C1 segment of cervical spinal cord (tissue), 14 donors: ENCODE measurements at places on chromosomes 7 and 10.

DNA sequence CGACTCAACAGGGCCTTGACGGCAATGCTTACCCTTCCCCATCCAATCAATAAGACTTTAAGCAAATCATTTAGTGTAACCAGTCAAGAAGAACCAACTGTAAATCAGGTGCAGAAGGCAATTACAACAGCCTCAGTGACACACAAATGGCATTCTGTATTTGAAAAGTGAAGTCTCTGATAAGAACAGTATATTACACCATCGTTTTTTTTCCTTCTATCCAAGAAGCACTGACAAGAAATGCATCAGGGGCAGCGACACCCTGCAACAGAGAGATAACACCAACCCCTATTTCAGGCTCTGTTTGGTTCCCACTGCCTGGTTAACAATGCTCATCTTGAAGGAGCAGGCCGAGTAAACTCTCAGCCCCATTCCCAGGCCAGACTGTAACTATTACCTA, 204.0 kb upstream of the AOAH start:
- no peak for DNase-seq

DNA sequence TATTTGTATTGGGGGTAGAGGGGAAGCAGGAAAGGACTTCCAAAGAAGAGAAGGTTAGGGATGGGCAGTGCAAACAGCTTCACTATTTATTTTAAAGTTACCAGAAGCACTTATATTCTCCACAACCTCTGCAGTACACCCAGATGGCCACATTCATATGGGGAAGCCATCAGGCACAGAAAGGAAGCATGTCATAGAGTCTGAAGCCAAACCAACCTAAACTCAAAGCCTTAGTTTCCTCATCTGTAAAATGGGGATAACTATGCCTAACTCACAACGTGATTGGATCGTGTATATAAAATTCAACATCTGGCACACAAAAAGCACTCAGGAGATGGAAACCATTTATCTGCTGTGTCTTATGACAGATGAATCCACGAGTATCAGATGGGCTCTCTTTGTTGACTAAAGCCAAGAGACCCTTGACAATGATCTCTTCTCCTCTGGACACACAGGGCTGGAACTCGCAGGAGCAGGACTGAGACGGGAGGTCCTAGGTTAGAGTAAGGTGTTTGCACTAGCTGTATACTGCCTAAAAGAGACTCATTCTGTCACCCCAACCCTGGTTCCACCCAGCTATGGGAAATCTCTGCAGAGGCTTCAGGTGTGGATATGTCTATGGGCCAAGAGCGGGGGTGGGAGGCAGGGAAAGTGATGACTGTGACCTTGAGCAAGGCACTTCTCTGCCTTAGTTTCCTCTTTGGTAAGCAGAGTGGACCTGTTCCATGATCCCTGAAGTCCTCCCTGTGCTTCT, 1.8 kb downstream of the KIAA1549 start:
- no peak for DNase-seq

DNA sequence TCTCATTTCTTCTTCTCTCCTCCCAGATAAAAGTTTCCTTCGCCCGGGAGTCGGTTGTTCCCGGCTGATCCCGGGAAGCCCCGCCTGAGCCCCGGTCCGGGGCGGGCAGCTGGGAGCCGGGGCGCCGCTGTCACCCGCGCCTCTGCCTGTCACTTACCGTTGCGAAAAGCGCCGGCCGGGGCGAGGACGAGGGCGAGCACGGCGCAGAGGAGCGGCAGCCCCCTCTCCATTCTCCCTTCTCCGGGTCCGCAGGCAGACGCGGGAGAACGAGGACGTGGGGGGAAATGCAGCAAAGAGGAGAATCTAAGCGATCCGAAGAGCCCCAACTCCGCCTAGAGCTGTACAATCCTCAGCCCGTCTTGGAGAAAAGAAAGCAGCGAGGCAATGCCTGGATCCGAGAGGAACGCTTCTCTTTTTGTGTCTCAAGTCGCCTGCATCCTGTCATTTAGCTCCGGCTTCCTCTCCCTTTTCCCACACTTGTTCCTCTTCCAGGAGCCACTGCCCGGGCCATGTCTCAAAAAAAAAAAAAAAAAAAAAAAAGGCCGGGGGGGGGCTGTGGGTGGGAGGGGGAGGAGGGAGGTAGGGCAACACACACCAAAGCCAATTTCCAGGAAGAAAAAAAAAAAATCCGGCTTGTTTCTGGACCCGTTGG, at the start of gene NRP1:
TSS of gene NRP1 (minus strand) at position 515 of the 652 bp plus-strand sequence. CDS start at position 230, 285 bp downstream.
- DNase-seq, result no peak

DNA sequence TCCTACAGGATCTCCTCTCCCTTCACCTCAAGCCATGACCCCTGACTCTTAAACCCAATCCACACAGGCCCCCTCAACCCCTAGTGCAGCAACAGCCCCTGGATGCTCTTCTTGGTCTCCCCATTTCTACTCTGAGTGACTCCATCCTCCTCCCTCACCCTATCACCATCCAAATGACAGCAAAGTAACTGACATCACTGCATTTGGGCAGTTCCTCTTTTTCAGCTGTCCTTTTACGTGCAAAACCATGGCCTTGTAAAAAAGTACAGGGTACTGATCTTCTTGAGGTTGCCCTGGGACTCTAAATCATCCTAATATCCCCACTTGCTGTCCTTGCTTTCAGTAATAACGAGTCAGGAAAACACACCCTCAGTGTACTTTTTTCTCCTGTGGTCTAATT, 454.9 kb downstream of the ADRA2A start:
- DNase-seq, result no peak

DNA sequence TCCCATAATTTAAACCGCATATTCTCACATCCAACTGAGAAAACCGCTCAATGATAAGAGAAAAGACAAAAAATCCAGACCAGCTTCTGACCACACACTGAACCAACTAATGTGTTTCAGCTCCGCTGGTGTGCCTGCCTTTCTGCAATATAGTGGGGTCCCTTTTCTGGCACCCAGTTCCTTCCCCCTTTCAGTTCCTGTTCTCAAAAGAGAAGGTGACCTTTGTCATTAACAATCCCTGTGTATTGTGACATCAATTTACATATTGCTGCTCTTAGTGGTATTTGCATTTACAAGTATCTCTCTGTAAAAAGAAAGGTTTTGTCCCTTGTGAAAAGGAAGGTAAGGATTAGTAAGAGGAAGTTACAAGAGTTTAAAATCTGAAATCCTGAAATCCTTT, 1.4 kb downstream of the PPP1R17 start:
- DNase-seq, result no peak

DNA sequence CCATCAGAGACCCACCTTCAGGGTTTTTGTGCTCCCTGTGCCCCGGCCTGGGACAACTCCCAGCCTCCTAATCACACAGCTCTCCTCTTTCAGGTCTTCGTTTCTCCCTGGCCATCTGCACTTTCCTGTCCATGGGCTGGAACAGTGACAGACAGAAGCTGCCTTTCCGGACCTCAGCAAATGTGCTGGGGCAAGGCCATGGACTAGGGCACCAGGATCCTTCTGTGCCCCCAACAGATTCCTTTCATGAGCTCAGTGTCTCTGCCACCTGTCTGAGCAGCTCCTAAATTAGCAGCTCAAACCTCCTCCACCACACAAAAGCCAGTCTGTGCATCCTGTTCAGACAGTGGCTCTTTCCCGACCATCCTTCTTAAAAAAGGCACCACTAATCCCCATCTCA, 41.9 kb upstream of the FRMD4A start:
- DNase-seq, result no peak

- DNase-seq, result peak; percentile 26
Observed at GRCh38 chr7:88480896-88481295, 174.2 kb upstream of the STEAP4 start.

GRCh38 chr10:77518241-77518909, 119.2 kb downstream of the KCNMA1 start:
- no peak for DNase-seq

GRCh38 chr10:17676919-17677318, 33.0 kb downstream of the STAM start:
- DNase-seq, result no peak

- DNase-seq, result no peak
Observed at GRCh38 chr7:24197852-24198251, 86.1 kb upstream of the NPY start.

GRCh38 chr7:153475239-153475638, 577.0 kb upstream of the DPP6 start:
- no peak for DNase-seq

DNA sequence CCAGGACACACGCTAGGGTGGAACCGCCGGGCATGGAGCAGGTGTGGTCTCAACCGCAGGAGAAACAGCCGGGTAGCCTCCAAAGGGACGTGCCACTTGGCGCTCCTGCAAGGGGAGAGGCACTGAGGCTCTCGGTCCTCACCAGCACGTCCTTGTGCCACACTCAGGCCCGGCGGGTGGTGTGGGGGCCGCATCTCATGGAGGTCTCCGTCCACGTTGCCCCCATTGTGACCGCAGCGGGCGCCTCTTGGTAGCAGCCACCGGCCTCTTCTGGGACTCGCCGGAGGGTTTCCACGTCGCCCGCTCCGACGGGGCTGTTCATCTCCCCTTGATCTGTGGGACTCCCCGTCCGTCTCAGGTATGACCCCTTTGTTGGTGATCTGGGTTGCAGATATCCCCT, 49.2 kb upstream of the ELFN1 start:
- DNase-seq, result no peak

DNA sequence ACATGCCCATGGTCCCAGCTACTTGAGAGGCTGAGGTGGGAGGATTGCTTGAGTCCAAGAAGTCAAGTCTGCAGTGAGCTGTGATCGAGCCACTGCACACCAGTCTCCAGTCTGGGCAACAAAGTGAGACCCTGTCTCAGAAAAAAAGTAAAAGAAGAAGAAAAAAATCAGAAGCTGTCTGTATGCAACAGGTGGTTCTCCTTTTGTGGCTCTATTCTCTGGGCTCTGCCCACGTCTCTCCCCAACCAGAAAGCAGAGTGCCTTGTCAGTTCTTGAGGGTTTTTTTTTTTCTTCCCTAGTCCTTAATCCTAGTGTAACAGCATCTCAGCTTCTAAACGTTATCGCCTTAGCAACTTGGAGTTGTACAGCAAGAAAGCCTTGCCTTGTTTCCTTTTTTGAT, 89.5 kb downstream of the PRKCQ start:
- no peak for DNase-seq

DNA sequence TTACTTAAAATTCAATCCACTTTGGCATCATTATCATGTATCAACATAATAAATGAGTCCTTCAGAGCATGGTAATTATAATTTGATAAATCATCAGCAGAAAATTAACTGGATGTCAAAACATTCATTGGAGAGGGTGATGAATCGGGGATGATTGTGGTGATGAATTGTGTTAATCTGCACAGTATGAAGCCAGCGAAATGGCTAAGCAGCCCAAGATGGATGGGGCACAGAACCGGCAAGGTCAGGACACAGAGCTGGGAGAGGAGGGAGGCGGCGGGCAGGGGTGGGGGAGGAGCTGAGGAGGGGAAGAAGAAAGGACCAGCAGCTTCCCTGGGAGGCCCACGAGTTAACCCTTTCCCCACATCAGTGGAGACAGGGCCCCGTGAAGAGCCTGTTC, 536.1 kb downstream of the LRMDA start:
- DNase-seq, result no peak

GRCh38 chr7:112748381-112748780, 41.8 kb downstream of the TMEM168 start:
- no peak for DNase-seq

GRCh38 chr7:50745336-50745735, 37.4 kb downstream of the GRB10 start:
- no peak for DNase-seq

GRCh38 chr10:118234683-118235082, 107.4 kb downstream of the FAM204A start:
- DNase-seq, result no peak

DNA sequence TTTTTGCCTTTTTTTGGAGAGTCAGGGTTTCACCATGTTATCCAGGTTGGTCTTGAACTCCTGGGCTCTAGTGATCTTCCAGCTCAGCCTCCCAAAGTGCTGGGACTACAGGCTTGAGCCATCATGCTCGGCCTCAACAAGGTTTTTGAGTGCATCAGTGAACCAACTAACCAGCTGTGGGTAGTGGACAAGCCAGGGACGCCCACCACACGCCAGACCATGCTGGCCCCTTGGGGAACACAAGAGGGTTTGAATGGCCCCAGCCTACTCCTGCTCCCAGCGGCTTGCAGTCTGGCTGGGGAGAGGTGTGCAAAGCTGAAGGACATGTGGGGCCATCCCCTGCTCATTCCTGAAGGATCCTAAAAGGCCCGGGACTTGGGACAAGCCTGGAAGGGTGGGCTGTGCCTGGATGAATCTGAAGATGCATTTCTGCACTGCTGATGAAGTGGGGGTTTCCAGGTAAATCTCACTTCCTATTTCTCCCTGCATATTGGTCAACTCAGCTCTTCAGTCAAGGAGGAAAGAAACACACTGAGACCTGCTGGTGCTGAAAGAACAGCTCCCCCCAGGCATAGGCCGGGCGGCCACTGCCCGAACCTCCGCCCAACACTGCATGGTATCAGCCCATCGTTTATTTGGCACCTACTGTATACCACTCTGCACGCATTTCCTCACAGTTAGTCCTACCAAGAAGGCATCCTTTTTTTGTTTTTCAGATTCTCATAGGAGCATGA, 6.9 kb downstream of the MMD2 start:
- no peak for DNase-seq

GRCh38 chr7:134691546-134692343, 45.1 kb downstream of the BPGM start:
- DNase-seq, result no peak

- DNase-seq, result no peak
Observed at GRCh38 chr10:74855027-74855426, 28.6 kb downstream of the KAT6B start.

- no peak for DNase-seq
Observed at GRCh38 chr7:151435103-151435916, 4.6 kb downstream of the CRYGN start.

DNA sequence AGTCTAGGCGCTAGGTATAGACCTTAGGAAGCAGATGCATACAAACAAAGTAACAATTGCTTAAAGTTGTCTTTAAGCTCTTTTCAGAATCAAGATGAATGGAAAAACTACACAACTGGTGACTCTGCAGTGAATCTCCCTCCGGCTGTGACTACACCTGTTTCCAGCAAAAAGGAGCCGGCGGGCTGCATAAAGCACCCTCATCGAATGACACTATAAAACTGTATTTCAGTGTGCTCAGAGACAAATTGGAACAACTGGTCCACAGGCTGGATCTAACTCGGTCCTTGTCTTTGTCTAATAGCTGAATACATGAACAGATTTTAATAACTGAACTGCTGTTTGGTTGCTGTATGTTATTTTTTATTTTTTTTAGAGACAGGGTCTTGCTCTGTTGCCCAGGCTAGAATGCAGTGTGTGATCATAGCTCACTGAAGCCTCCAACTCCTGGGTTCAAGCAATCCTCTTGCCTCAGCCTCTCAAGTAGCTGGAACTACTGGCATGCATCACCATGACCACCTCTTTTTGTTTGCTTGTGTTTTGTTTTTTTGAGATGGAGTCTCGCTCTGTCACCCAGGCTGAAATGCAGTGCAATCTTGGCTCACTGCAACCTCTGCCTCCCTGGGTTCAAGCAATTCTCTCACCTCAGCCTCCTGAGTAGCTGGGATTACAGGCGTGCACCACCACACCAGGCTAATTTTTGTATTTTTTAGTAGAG, 64.2 kb upstream of the SVIL start:
- DNase-seq, result no peak

DNA sequence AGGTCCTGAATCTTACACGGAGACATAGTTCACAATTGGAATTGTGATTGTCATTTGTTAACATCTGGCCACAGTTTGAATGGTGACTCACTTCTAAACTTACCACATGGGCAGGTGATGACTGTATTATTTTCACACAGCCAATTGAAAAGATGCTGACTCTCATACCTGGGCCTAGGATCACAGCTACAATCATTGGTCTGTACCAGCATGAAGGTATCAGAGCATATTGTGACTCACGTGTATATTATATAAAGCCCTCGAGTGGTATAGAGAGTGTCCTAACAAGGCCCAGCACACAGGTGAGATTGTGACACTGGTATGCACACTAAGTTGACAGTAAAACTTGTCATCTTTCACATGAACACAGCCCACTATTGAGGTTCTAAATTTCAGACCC, 9.4 kb upstream of the ZNF107 start:
- no peak for DNase-seq
